ENCODE measurements at places on chromosomes 13 and 19.

GRCh38 chr13:28219408-28220099 lies 81.2 kb downstream of the PAN3 start:
- no peak for DNase-seq

GRCh38 chr19:50377051-50377461 lies 799 bp downstream of the NR1H2 start:
- no peak for DNase-seq

- peak; percentile 14 for DNase-seq
These were observed 63.4 kb downstream of the MLLT1 start for GRCh38 chr19:6216236-6216995.

- DNase-seq: no peak
These were observed 117.8 kb downstream of the KCTD12 start for GRCh38 chr13:76768384-76768783.

DNA sequence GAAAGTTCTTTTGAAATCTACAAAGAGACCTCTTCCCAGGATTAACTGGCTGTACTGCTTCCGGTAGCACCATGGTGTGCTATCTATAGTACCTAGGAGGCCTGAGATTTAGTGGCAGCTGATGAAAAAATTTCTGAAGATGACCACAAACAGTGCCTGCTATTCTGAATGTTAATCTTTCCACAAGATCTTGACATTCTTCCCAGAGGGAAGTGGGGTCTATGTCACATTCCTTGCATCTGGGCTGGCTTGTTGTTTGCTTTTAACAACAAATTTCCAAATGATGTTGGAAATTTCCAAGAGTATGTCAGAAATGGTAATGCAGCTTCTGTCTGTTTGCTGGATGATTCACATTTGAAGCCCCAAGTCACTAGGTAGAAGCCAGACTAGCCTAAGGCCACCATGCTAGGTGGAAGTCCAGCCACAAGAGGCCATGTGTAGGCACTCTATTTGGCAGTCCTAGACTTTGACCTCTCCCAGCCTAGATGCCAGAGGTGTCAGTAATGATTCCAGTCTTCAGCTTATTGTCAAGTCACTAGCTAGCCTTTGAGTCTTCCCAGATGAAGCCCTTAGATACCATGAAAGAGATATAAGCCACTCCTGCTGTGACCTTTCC lies 22.1 kb downstream of the SPART start:
- DNase-seq: no peak

GRCh38 chr19:4868286-4868834 lies 893 bp upstream of the PLIN3 start:
- DNase-seq: no peak

DNA sequence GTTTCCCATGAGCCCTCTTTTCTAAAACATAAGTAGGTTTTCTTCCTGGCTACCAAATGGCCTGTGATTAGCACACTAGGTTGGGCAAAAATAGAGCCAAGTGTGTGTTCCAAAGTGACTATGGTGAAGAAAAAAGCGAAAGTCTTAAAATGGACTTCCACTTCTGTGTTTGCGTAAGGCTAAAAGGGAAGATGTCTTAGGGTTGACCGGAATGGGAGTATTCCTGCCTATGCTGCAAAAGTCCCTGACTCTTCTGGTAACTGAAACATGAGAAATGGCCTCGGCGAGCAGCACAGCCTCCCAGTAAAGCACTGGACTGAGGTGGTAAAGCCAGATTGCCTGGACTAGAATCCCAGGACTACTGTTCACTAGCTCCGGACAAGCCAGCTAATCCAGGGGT lies 2.4 kb upstream of the FPR1 start:
- DNase-seq: no peak

- no peak for DNase-seq
These were observed 47.4 kb downstream of the FLT3 start for GRCh38 chr13:28052945-28053344.

- no peak for DNase-seq
These were observed 77.0 kb upstream of the PEG3 start for GRCh38 chr19:56917529-56917928.

GRCh38 chr19:37813340-37813739 lies 34.0 kb upstream of the ZNF573 start:
- no peak for DNase-seq

- DNase-seq: no peak
These were observed 1.7 kb downstream of the PCDH8 start for GRCh38 chr13:52846567-52847321.

DNA sequence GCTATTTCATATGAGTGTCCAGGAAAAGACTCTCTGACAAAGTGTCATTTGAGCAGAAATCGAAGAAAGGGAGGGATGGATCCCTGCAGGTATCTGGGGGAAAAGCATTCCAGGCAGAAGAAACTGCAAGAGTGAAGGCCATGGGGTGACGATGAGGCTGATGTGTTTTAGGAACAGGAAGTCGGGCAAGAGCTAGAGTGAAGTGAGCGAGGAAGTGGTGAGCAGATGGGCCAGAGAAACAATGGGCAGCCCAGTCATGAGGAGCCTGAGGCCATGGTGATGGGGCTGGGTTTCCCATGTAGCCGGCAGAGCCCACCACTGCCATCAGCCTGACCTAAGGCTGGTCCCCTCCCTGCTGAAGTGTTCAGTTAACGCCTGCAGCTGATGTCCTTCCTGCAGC lies 150.2 kb downstream of the TNFSF13B start:
- no peak for DNase-seq

DNA sequence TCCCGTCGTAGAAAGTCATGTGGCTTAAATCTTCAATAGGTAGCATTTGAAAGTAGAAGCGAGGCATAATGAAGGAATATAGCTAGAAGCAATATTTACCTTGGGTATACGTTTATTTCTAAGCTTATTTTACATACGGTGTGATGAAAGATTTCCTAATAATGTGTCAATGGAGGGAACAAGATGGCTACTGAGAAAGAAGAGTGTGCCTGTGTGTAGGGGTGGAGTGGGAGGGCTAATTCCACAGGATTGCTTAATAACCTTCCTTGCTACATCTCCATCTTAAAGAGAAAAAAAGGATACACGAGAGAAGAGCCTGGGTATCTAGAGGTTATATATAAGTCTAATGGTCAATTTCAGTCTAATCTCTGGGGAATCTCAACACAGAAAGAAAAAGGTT lies 2.0 kb downstream of the SPART start:
- DNase-seq: no peak

DNA sequence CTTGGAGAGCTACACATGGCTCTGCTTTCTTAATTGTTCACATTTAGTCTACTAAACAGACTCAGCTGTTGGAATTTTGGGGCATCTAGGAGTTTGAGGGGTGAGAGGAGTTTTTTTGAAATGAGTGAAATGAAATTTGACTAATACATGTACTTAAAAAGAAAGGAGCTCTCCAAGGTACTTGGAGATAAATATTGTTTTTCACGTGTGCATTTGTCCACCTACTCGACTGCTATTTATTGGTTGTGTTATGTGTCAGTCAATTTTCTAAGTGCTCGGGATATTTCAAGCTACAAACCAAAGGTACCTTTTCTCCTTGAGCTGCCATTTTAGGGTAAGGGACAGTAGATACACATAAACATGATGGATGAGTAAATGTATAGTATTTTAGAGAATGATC lies 697.0 kb downstream of the LIG4 start:
- DNase-seq: no peak

DNA sequence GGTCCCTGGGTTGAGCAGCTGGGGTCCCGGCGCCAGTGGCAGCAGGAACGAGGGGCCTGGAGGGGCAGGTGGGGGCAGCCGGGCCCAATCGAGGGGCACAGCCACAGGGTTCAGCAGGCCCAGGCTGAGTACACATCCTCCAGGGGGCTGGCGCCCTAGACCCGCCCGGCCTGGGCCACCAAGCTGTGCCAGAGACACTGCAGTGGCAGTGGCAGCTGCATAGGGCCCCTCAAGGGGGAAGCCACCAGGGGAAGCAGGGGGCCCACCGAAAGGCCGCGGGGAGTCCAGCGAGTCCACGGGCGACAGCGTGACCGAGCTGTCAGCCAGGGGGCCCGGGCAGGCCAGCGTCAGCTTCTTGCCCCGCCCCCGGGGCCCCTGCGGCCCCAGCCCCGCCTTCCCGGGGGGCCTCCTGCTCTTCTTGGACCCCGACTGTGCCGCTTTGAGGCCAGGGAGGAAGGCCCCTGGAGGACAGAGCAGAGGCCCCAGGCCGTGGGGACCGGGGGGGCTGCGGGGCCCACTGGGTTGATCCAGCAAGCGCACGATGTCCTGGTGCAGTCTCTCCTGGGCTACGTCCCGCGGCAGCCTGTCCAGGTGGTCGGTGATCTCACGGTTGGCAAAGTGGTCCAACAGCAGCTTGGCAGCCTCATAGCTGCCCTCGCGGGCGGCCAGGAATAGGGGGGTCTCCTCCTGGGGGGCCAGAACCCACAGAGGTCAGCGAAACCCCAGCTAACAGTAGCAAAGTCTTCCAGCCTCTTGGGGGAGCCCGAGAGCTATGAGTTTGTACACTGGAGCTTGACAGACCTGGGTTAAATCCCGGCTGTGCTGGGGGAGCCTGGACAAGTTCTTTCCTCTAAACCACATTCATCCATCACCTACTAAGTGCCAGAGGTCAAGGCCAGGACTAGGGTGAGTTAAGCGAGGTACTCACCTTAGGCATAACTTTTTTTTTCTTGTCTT lies 39.5 kb downstream of the NOTCH3 start:
- DNase-seq: peak; percentile 66

DNA sequence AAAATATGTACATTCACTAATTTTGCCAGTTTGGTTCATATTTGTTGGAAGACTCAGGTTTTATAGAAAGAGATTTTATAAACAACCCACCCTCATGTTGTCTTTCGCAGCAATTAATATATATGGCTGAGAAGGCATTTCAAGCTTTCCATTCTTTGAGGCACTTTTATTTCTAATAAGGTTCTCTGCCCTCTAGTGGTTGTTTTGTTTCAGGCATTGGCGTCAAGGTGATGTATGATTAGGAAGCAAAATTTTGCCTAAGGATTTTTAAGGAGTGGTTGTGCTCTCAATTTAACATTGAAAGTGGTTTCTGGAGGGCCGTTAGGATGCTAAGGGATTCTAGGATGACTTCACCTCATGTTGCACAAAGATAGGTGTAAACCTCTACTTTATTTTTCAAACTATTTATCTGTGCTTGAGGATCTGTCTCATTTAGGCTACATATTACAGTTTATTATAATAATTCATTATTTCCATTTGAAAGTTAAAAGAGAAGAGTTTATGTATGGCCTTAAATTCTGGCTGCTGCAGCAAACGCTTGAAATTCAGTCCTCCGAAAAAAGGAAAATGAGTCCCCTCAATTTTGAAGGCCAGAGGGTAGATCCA lies 35.9 kb downstream of the OXGR1 start:
- DNase-seq: no peak

GRCh38 chr19:18430417-18431144 lies 7.4 kb downstream of the ISYNA1 start:
- no peak for DNase-seq

- peak; percentile 10 for DNase-seq
These were observed 616.4 kb downstream of the EFNB2 start for GRCh38 chr13:105918842-105919741.

GRCh38 chr13:76875271-76875815 lies 10.9 kb downstream of the KCTD12 start:
- no peak for DNase-seq

GRCh38 chr19:29010276-29010675 lies 202.7 kb downstream of the UQCRFS1 start:
- no peak for DNase-seq

- no peak for DNase-seq
These were observed 23.3 kb downstream of the N4BP2L2 start for GRCh38 chr13:32515246-32515645.

- DNase-seq: no peak
These were observed 986.0 kb upstream of the SPRY2 start for GRCh38 chr13:81326913-81327312.

DNA sequence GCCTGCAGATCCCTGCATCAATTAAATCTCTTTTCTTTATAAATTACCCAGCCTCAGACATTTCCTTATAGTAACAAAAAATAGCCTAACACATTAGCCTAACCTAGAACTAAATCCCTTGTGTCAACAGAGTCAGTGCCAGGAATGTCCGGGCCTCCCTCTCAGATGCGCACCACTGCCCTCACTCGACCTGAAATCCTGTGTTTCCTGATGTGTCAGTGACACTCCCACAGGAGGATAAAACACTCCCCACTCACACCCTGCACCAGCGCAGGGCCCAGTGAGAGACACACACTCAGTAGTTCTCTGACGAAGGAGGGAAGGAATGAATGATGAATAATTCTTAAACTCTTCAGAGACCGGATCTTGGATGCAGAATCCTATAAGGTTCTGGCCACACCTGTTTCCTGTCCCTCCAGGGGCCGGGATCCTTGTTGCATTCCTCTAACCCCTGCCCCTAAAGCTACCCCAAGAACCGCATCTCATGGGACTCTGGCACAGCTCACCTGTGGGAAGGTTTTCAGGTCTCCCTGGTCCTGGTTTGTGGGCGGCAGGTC lies 3.1 kb downstream of the CEACAM3 start:
- no peak for DNase-seq

GRCh38 chr13:51840917-51841316 lies 4.1 kb downstream of the TMEM272 start:
- no peak for DNase-seq

DNA sequence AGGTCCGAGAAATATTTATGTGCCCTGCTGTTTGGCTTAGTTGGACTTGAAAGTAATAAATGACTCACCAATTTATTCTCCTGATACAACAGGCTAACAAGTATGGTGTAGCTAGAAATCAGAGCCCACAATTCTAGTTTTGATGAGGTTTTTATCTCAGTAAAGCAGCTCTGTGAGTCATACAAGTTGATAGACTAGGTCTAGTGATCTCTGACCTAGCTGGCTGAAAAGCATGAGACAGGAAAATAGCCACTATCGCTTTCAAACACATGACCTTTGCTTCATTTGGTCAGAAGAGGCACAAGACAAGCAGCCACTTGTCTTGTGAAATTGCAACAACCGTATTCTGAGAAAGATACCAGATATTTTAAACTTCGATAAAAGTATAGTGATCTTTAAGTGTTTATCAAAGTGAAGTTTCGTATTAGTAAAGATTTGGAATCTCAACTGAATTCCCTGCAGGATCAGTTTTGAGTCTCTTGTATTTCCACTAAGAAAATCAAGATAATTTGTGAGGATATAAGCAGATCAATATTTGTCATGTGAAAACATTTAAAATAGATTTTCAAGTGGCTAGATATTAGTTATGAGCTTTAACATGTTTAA lies 126.7 kb downstream of the MAB21L1 start:
- no peak for DNase-seq

GRCh38 chr19:9130965-9131364 lies 4.2 kb upstream of the OR7G3 start:
- no peak for DNase-seq

DNA sequence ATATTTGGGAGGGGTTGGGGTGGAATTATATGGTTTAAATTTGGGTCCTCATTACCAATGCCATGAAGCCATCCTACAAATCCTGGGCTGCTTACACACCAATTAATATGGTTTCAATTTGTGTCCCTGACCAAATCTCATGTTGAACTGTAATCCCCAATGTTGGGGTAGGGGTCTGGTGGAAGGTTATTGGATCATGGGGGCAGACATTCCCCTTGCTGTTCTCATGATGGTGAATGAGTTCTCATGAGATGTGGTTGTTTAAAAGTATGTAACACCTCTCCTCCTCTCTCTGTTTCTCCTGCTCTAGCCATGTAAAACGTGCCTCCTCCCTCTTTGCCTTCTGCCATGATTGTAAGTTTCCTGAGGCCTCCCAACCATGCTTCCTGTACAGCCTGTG lies 46.6 kb upstream of the FAM124A start:
- DNase-seq: no peak

- DNase-seq: no peak
These were observed 529.3 kb upstream of the SPRY2 start for GRCh38 chr13:80870186-80870585.

Data from 8988T (cell line).